Pons (tissue), 1 donor: ENCODE measurements at places on chromosomes 3 and 15.

GRCh38 chr15:73328981-73329380 lies 39.8 kb downstream of the HCN4 start:
- no peak for DNase-seq

DNA sequence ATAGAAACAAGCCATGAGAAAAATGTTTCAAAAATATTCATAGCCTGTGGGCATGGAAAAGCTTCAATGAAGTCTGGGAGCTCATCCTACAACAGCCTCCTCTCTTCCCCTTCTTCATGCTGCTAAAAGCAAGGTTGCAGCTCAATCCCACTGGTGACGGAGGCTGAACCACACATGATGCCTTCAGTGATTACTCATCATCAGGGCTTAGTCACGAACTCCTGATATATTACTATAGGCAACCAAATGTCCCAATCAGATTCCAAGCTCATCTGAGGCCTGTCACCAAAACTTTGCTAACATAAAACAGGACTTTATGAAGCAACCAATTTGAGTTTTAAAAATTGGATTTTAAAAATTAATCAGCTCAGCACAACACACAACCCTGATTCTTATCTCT lies 24.0 kb upstream of the SLC24A5 start:
- no peak for DNase-seq

DNA sequence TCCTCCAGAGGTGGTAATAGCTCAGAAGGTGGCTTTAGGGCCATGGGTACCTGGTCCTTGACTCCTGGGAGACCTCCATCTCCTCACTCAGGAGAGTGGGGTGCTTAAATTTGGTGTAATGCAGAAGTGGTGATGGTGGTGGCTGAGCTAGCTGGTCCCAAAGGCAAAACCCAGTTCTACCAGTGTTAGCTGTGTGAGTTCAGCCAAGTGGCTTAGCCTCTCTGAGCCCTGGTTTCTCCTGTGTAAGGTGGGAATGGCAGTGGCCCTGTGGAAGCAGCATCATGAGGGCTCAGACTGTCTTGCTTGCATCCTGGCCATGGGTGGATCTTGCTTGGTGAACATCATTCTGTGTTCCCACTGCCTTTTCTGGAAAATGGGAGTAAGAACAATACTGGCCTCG lies 9.4 kb downstream of the SEMA3F start:
- DNase-seq = no peak

DNA sequence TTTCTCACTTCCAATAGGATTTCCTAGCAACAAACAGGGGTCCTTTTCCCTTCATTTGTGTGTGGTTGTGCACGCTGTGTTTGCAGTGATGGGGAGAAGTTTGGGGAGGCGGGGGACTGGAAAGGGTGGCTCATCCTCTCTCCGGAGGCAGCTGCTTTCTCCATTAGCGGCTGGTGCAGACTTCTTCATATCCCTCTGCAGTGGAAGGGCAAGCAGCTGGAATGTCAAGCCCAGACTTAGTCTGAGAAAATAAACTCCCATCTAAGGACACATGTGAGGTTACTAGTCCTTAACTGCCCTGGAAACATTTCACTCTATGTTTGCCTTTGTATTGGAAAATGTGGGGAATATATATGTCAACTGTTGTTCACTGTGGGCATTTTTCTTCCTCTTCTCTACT lies 467.0 kb upstream of the RASGRP1 start:
- no peak for DNase-seq

DNA sequence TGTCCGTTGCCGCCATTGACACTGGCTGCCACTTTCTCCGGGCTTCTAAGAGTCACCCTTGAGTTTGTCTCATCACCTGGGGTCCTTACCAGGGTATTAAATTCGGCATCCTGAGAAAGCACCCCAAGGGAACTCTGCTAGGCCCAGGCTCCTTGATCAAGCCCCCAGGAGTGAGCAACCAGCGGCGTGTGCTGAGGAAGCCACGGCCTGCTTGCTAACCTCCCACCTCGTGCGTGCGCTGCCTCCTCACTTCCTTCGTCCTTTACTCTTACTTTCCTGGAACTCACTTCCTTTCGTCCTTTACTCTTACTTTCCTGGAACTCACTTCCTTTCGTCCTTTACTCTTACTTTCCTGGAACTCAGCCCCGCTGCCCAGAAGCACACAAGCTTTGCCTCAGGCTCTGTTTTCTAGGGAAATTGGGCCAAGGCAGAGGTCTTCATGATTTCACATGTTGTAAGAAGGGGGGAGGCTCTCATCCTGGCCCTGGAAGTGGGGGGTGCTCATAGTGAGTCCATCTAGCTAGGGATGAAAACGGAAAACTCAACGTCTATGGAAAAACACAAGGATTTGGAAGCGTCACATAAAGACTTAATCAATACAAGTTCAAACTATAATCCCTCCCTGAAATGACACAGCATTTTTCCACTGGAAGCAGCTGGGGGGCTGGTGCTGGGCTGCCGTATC lies 36.7 kb upstream of the BDH1 start:
- no peak for DNase-seq

GRCh38 chr3:159895430-159895829 lies 93.2 kb upstream of the IL12A start:
- DNase-seq = no peak

- DNase-seq = no peak
Measured at GRCh38 chr15:74179983-74180880, 6.7 kb downstream of the ISLR start.

DNA sequence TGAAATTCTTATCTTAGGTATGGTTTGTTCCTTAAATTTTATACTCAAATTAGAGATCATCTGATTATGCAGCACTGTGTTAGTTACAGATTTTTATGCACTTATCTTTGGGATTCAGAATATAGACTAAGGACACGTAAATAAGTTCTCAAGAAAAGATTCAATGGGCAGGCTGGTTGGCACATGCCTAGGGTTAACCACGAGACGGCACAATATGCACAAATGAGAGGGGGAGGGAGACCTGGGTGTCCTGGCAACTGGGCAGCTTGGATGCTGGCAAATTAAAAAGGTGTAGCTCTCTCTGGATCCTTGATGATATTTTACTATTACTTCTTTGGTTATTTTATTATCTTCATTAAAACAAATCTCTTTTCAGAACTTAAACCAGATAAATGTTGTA lies 672 bp downstream of the AADAC start:
- no peak for DNase-seq

GRCh38 chr3:188775412-188775811 lies 396.4 kb upstream of the TPRG1 start:
- no peak for DNase-seq

DNA sequence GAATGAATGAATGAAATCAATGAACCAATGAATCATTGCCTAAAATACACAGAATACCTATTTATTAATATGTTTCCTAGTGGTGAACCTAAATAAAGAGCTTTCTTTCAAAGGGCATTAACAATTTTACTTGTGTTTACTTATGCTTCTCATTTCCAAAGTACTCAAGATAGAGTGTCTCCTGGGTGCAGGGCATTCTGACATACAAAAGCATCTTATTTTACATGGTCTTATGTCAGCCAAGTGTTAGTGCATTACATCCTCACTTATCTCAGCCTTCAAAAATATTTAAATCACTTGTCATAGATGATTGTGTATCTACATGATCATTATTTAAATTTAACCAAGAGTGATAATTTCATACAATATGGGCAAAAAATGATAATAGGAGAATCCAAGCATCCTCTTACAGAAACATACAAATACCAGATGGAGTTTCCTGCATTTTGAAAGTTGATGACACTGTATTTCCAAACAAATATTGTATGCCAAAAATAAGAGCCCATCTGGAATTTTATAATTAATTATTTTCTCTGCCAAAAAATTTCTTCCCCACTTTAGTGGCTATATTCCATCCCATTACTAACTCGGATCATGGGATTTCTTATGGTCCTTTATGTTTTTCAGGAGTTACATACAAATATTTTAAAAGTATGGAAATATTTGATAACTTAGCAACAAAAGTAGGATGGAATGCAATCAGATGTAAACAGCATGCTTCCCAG lies 279.0 kb downstream of the RBMS3 start:
- no peak for DNase-seq

DNA sequence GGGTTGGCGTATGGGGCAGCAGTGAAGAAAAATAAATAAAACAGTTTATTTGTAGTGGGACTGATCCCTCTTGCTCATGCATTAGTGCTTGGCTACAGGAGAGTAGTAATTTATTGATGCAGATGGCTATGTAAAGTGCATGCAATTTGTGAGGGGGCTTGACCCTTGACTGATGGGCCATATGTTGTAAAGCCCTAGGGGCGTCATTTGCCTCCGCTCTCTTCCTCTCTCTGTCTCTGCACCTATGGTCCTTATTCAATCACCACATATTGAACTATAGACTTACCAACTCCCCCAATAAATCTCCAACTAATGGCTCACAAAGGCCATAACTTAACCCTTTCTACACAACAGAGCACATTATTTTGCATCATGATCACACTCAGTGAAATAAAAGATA lies 227.7 kb downstream of the ROBO2 start:
- no peak for DNase-seq

DNA sequence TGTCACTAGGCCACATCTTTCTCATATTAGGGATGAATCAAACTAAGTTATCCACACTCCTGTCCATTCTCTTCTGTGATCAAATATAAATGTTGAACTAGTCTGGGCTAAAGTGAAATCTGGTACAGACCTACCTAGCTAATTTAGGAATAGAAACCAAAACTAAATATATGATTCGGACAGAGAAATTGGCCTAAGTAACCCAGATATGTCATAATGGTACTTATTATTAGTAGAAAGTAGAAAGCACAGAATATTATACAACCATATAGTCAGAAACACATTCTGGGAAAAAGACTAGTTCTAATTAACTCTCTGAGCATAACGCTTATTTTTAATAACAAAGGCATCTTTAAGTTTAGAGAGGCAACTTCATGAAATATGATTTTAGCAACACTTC lies 389.0 kb downstream of the LSAMP start:
- DNase-seq = no peak

DNA sequence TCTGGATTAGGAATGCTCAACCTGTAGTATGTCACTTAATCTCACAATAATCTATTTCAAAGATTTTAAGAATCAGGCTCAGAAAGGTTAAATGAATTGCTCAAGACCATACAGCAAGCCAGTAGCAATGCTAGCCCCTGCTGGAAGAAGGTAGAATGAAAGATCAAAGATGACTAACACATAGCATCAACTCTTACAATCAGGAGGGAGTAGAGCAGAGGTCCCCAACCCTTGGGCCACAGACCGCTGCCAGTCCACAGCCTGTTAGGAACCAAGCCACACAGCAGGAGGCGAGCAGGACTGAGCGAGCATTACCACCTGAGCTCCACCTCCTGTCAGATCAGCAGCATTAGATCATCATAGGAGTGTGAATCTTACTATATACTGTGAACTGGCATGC lies 15.5 kb upstream of the GATM start:
- DNase-seq = peak; percentile 57

DNA sequence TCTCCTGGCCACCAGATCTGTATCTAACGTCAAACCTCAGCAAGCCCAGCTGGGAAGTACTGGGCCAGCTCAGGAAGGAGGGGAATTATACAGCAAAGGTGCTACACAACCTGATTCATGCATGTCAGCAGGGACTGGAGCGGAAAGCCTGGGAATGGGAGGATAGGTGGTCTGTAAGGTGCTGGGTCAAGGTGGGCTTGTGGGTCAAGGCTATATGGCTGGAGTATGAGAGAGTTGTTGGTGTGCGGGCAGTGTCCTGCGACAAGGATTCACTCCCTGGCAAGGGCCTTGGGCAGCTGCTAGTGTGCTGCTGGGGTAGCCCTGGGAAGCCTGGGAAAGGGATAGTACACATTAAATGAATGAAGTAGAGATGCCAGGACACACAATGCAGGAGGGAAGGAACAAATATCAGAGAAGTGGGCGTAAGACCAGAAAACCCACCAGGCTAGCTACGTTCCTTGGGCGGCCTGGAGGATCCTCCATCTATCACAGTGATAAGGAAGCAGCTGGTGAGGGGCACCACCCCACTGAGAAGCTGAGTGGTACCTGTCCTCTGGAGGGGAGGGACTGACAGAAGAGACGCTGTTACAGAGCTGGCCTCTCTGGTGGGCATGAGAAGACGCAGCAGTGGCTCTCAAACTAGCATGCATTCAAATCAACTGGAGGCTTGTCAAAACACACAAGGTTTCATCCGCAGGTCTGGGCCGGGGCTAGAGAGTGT lies 8.5 kb upstream of the SYNM start:
- DNase-seq = no peak

- DNase-seq = no peak
Measured at GRCh38 chr15:68504681-68505170, 72.8 kb upstream of the ITGA11 start.

DNA sequence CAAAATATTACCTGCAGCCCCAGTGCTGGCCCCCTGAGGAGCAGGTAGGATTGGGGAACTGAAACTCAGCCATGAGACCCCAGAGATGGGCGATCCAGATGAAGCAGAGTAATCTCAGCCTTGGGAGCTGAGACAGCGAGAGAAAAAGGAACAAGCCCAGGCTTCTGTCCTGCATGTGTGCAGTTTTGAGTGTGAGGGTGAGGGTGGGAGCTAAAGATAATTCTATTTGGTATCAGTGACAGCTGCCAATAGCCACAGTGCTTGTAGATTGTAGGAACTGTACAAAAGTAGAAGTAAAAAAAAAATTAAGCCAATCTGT lies 5.9 kb downstream of the ATP8B4 start:
- DNase-seq = peak; percentile 48

DNA sequence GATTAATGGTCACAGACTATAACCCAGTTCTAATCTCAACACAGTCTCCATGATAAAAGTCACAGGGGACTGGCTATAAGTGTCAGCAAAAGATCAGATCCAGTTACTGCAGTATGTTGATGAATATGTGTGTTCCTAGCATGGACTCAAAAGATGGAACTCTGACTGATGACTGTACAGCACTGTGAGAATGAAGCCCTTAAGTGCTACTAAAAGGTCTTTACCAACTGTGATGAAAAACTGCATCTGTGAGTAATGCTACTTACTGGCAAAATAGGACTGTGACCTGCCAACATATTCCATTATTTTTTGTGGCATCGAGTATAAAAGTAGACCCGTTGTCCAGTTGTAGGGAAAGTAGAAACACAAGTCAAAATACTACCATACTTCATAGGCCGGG lies 284.2 kb downstream of the ROBO2 start:
- no peak for DNase-seq

DNA sequence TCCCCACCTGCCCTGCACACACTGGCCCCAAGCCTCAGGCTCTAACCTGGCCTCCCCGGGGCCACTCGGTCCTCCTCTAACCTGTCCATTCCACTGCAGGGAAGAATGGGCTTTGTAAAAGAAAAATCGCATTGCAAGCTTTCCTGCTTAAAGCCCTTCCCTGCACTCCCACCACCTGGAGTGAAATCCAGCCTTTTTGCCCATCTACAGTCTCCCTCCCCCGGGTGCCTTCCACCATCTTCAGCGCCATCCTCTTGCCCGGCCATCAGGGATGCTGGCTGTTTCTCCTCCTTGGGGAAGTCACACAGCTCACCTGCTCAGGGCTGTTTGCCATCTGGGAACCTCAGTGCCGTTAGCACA lies 266.9 kb downstream of the OCA2 start:
- DNase-seq = no peak

- peak; percentile 87 for DNase-seq
Measured at GRCh38 chr15:47987908-47988532, 132.8 kb upstream of the SLC24A5 start.

- no peak for DNase-seq
Measured at GRCh38 chr3:54914180-54914579, 13.7 kb downstream of the LRTM1 start.

- no peak for DNase-seq
Measured at GRCh38 chr15:31278544-31279220, 48.0 kb upstream of the KLF13 start.

- DNase-seq = no peak
Measured at GRCh38 chr15:98951004-98951403, 56.6 kb downstream of the PGPEP1L start.

- no peak for DNase-seq
Measured at GRCh38 chr3:150035301-150035779, 64.6 kb upstream of the PFN2 start.

- DNase-seq = no peak
Measured at GRCh38 chr15:23503980-23504379, 56.9 kb upstream of the GOLGA6L2 start.
